ENCODE measurements at places on chromosomes 11 and 22.

- DNase-seq, result no peak
Measured at GRCh38 chr22:49480896-49481658, 346.6 kb downstream of the BRD1 start.

- DNase-seq, result no peak
Measured at GRCh38 chr11:10497371-10498021, 42.4 kb downstream of the AMPD3 start.

GRCh38 chr11:60924110-60924905, at the start of gene TMEM132A:
TMEM132A (plus strand) TSS chr11:60924460; CDS start chr11:60924634, 174 bp downstream.
- DNase-seq, result peak; percentile 72

GRCh38 chr11:62337303-62338181, at the start of gene ASRGL1:
ASRGL1 (plus strand) TSS chr11:62337448; CDS start chr11:62337978, 530 bp downstream.
- DNase-seq, result peak; percentile 56

GRCh38 chr11:123429336-123429735, 733 bp upstream of the GRAMD1B start:
- no peak for DNase-seq

DNA sequence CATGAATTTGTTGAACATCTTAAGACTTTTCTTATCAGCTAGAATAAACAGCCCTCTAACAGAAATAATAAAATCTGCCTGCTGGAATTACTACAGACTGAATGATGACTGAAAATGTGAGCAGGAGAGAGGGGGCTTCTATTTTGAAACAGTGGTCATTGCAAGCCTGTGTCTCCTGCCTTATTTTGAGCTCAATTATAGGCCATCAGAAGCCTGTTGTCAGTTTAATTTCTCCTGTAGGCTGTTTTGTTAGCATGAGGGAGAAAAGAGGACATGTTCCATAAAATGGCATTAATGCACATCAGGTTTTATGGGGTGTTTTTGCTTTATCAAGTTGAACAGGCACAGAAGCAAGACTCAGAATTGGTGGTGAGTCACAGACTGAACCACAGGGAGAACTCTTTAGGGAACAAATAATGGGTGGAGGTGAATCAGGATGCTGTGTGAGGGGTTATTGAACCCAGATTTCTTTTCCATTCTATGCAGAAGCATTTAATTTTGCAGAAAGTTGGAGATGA, 129.1 kb downstream of the PARVA start:
- no peak for DNase-seq

DNA sequence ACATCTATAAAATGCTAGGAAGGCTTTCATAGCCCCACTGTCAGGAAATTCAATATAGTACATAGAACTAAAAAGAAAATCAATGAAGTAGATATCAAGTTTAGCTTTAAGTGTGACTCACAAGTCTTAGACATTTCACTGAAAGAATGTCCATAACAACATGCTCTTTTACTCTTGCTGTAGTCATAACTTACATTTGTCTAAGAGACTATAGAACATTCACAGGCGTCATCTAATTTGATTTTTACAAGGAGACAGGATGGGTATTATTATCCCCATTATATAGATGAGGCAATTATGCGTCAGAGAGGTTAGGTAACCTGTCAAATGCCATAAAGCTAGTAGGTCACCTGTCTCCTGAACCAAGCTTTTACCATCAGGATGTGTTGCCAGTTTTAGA, 36.9 kb downstream of the BDNF start:
- DNase-seq, result no peak

- DNase-seq, result no peak
Measured at GRCh38 chr11:83436855-83437254, 150.7 kb upstream of the CCDC90B start.

DNA sequence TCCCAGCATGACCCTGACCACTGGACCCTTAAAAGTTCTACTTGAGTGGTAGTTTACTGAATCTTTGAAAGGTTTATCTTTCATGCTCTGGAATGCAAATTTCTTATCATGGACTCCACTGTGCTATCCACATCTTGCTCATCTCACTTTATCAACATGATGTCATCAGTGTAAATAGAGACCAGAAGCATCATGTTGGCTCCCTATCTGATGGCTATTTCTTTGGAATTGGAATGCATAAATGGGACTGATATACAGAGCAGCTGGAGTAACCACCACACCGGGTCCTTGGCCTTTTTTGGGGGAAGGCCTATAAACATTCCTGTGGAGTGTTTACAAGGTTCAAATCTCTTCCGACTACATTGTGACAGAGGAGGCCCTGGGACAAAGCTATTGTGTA, 74.1 kb upstream of the CEP126 start:
- DNase-seq, result no peak

DNA sequence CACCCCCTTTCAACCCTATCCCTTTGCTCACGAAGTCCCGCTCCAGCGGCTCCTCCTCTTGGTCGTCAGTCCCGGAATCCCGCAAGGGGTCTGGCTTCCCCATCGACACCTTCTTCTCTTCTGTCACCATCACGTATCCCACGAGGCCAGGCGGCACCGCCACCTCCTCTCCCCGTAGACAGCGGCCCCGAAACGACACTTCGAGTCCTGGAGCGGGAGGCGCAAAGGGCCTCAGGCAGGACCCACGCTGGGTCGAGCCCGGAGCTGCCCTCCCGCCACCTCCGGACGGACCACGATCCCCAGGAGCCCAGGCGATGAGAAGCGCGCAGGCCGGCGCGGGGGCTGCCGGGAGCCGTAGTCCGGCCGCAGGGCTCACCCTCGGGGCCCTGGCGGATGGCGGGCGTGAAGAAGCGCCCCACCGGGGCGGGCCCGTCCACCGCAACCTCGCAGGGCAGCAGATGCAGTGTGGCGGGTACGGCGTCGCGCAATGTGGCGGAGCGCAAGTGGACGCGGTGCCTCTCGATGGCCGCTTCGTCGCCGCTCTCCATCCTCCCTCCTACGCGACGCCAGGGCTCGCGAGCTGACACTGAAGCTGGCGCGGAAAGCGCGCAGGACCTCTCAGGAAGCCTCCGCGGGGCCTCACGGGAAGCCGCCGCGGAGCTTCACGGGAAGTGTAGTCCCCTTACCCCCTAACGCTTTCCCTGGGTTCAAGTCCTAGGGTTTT, at the start of gene RNASEH2C:
RNASEH2C (minus strand) TSS at position 588 of the 724 bp plus-strand sequence; CDS start at position 548, 40 bp downstream.
- peak; percentile 94 for DNase-seq

GRCh38 chr11:8671193-8671612, 11.3 kb downstream of the TRIM66 start:
- no peak for DNase-seq

DNA sequence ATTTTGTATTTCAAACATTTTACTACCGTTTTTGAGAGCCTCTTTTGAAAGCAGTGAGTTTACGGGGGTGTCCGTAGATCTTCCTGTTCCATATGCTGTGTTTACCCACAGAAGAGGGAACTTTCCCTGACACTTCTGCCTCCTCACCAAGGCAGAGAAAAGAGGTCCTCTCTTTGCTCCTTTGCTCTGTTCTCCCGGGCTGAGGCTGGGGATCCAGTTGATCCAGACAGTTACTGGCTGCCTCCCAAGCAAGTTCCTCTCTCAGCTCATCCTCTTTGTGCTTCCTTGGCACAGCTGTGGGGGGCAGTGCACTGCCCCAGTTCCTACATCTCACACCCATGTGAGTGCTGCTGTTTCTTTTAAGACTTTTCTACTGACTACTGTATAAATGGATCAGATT, 813.7 kb downstream of the NTM start:
- no peak for DNase-seq

GRCh38 chr11:30788849-30789248, 202.7 kb upstream of the MPPED2 start:
- no peak for DNase-seq

DNA sequence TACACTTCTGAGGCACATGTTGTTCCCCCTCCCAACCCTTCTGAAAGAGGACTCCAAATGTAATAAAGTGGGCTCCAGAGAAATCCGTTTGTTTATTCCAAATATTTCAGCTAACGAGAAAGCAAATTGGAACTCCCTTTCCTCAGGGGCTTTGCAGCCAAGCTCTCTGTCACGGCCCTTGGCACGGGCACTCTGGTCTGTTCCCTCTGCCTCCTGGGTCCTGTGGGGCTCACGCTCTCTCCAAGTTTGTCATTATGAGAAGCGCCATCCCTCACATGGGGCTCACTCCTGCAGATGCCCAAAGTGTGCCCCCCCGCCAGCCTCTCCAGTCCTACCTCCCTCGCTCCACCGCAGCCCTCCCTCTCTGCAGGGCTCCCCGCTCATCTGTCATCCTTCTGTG, 125.4 kb upstream of the POU2AF2 start:
- DNase-seq, result no peak
